CD4-positive, alpha-beta T cell treated with Interleukin-10 for 1 hour (primary cell): ENCODE measurements at places on chromosomes 3 and 15.

DNA sequence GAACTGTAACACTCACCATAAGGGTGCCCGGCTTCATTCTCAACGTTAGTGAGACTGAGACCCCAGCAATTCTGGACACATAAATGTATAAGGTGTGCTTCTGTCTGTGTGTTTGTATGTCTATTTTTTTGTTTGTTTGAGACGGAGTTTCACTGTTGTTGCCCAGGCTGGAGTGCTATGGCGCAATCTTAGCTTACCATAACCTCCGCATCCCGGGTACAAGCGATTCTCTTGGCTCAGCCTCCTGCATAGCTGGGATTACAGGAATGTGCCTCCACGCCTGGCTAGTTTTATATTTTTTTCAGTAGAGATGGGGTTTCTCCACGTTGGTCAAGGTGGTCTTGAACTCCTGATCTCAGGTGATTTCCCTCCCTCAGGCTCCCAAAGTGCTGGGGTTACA, 43.3 kb upstream of the C2CD4B start:
- no peak for DNase-seq

- peak; percentile 34 for DNase-seq
These were observed 22.5 kb upstream of the TSC22D2 start for GRCh38 chr3:150385296-150386242.

DNA sequence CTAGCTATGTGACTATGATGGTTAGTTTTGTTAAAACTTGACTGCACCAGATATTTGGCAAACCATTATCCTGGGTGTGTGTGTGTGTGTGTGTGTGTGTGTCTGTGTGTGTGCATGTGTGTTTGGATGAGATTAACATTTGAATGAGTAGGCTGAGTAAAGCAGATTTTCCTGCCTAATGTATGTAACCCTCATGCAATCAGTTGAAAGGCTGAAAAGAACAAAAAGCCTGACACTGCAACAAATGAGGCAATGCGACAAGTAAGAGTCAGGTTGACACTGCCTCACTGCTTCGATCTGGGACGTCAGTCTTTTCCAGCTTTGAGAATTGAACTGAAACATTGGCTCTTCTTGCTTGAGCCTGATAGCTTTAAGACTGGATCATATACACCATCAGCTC, 643.0 kb downstream of the NAALADL2 start:
- no peak for DNase-seq

DNA sequence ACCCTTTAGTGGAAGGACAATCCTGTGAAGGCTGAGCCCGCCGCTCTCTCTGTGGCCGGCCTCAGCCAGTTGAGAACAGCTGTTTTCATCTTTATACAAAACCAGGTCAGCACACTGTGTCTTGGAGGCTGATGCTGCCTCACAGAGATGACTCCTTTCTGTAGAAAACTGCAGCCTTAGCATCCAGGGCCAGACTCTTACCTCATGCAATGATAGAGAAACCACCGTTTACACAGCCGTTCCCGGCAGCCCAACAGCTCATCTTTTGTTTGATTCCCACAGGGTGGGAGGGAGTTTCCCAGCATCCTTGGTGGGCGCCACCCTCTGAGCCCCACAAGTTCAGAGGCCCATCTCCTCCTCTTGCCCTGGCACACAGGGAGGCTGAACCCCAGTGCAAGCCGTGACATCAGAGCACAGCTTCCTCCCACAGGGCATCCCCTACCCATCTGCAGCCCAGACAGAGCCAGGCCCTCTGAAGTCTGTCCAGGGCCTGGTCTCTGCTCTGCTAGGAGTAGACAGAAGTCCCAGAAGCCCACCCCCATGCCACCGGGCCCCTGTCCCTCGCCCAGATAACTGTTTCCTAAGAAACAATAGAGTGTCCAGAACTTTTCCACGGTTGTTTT, 105.0 kb downstream of the LRRK1 start:
- DNase-seq: no peak

DNA sequence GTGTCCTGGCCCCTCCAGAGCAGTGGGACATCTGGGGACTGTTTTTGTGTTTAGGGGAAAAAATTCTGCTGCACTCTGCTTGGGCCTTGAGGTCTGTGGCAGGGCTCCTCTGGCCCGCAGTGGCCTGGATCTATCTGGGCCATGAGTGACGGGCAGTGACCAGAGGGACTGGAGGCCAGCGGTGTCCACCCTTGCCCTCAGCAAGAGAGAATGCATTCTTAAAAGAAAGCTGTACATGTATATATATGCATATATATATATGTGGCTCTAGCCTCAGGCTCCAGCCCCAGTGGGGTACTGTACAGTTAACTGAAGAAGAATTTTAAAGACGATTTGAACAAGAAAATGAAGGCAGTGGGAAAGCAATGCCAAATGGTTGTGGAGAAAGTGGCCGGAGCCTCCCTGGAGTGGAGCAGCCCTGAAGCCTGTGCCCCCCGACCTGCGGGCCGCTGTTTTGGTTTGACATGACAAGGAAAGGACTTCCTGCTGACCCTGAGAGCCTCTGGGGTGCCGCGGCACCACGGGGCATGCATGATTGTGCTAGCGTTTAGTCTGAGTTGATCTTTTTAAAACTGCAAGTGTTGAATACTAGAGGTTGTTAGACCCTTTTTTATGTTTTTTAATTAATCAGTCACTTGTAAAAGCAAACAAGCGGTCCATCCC, 52.2 kb downstream of the PLXNA1 start:
- DNase-seq: no peak

- no peak for DNase-seq
These were observed 43.2 kb downstream of the GOLIM4 start for GRCh38 chr3:168052515-168052914.

- DNase-seq: no peak
These were observed 21.0 kb upstream of the CCDC174 start for GRCh38 chr3:14630404-14631100.

GRCh38 chr3:11457135-11457534, 184.9 kb downstream of the ATG7 start:
- no peak for DNase-seq

DNA sequence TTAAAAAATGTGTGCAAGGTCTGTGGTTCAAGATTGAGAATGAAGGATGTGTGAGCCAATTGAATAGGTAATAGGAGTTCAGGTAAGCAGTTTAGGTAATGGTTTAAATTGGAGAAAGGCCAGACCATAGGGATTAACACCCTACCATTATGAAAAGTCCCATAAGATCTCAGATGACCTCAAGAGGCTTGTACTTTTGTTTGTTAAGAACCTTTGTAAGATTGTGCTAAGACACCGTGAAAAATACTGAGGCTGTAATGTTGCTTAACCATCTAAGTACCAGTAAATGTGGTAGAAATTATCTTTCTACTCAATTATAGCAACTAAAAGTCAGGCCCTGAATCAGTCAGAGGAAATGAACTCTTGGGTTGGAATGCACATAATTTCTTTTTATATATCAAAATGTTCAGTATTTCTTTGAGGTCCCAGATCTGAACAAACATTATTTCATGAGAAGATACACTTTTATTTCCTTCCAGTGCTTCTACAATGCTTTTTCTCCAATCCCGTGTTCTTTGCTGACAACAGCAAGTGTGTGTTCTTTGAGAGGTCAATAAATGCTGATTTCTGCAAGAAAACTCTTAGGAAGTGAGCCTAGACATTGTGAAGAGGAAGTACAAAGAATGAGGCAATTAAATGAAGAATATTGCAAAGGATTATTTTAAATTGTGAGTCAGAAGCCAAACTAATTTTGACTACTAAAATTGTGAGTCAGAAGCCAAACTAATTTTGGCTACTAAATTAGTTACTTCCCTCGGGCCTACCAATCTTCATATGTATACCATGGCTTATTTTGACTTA, 66.4 kb downstream of the TCF12 start:
- DNase-seq: no peak

DNA sequence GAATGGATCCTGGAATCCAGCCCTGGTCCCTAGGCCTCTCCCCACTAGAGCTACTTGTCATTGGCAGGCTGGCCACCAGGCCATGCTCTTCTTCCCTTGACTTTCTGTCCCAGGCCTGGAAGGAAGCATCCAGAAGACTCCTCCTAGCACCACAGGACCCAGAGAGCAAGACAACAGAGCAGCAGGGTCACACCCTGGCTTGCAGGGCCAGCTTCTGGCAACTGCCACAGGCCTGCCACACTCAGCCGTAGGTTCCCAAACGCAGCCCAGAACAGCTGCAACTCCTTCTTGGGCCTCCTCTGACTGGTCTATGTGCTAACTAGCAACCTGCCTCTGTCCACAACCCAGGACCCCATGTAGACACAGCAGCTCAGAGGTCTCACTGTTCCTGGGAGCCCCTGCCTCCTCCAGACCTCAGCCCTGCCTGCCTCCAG, 36.8 kb upstream of the RPL32 start:
- no peak for DNase-seq

GRCh38 chr3:14304101-14305045, 98.0 kb upstream of the SLC6A6 start:
- no peak for DNase-seq

GRCh38 chr3:172317984-172318383, 130.3 kb downstream of the GHSR start:
- DNase-seq: no peak

- no peak for DNase-seq
These were observed 36.6 kb upstream of the MAGEF1 start for GRCh38 chr3:184748219-184749135.

- no peak for DNase-seq
These were observed 223.1 kb upstream of the CNTN6 start for GRCh38 chr3:869734-870133.

DNA sequence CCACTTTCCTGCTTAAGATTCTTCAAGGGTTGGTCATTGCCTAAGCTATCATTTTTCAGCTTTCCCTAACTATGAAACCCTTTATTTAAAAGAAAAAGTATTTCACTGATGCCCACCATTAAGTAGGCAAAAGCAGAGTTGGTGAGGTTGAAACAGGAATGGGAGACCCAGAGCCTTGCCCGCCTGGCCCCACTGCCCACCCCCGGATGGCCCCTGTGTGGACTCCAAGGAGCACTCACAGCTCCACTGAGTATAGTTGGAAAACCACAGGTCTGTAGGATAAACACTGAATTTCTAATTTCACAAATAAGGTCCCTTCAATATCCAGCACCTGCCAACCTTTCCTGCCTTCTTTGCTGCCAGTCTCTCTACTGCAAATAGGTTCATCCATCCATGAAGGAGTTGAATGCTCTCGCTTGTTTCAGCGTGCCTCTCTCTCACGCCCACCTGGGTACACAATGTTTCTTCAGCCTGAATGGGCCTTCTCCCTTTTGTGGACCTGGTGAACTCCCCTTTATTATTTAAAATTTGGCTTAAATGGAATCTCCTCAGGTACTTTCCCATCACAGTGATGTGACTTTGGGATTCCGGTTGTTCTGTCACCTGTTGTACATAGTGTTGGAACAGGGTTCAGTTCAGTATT, 8.7 kb upstream of the ACAP2 start:
- no peak for DNase-seq

GRCh38 chr3:152434142-152434541, 165.4 kb downstream of the MBNL1 start:
- DNase-seq: no peak

- no peak for DNase-seq
These were observed 138.7 kb upstream of the TGFBR2 start for GRCh38 chr3:30467596-30468238.

GRCh38 chr3:63051920-63052319, 176.7 kb upstream of the CADPS start:
- no peak for DNase-seq

DNA sequence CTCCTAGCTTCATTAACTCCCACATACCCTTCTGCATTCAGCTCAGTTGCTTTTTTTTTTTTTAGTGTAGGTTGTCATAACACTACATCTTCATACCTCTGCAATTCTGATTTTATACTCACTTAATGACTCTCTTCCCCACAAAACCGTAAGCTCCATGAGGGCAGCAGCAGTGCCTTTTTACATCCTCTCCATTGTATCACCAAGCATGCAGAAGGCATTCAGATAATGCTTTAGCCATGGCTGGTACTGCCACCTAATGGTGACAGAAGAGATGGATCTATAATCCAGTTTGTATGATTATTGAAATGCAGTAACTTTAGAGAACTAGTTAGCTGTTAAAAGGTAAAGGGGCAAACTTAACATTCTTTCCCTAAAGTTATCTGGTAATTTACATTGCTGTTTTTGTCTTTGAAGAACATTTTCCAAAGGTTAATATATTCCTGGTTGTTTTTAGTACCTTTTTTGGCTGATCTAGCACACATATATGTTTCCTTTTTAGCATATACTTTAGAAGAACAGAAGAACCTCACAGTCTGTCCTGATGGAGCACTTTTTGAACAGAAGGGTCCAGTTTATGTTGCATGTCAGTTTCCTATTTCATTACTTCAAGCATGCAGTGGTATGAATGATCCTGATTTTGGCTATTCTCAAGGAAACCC, 36.8 kb downstream of the ATP1B3 start:
- peak; percentile 81 for DNase-seq

DNA sequence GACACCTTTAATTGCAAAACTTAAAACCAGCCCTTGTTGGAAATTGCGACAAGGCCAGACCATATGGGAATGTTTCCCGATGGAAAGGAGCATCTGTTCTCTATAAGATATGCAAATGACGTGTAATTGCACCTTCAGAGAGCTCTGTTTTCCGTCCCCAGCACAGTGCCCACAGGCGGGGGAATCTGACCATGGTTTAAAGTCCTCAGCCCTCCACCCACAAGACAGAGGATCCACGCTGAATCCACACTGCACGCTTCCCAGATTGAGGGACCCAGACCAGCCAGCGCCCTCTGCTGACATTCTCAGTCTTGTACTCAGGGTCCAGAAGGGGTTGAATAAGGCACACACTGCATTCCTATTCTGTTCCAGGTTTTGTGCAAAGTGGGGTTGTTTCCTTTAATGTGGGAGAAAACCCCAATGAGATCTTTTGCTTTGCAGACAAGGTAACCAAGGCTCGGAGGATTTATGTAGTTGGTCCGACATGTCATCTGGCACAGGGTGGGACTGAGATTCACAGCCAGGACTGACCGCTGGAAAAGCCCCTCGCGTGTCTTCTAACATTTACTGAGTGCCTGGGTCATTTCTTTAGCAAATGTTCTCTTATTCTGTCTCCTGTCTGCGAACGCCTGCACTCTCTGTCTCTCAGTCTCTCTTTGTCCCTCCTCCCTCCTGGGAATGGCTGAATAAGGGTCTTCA, 36.8 kb upstream of the KLHL25 start:
- DNase-seq: peak; percentile 36

DNA sequence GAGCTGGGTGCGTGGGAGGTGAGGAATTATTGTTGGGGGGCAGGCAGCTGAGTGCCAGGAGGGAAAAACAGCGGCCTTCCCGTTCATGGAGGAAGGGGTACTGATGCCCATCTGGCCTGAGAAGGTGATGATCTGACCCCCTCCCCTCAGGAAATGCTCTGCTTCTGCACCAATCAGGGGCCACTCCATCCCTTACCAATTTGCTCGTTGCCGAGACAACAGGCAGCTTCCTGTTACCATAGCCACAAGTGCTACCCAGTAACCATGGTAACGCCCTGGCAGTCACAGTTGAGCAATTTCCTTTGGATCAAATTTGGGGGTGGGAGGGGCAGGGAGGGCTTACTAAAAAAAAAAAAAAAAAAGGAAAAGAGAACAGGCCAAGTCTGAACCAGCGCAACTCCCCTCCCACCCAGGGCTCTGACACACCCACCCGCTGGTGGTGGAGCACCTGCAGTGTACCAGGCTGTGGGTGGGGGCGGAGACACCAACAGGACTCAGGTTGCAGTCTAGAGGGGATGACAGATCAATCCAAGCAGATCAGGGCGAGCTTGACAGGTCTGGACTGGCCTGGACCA, 13.7 kb downstream of the CELF6 start:
- peak; percentile 81 for DNase-seq

- DNase-seq: no peak
These were observed 2.2 kb downstream of the CAND2 start for GRCh38 chr3:12798559-12799179.

- DNase-seq: no peak
These were observed 635 bp upstream of the RCN2 start for GRCh38 chr15:76930831-76931396.

- DNase-seq: no peak
These were observed 28.6 kb upstream of the ST8SIA2 start for GRCh38 chr15:92365084-92365483.

- DNase-seq: no peak
These were observed 12.6 kb downstream of the PDHB start for GRCh38 chr3:58421004-58421403.
